ENCODE measurements at places on chromosomes 7 and 10.

GRCh38 chr7:5591278-5591874 lies 167.7 kb upstream of the TNRC18 start:
- DNase-seq, result no peak

- DNase-seq, result no peak
These were observed 185.9 kb downstream of the DPY19L1 start for GRCh38 chr7:34851431-34851830.

DNA sequence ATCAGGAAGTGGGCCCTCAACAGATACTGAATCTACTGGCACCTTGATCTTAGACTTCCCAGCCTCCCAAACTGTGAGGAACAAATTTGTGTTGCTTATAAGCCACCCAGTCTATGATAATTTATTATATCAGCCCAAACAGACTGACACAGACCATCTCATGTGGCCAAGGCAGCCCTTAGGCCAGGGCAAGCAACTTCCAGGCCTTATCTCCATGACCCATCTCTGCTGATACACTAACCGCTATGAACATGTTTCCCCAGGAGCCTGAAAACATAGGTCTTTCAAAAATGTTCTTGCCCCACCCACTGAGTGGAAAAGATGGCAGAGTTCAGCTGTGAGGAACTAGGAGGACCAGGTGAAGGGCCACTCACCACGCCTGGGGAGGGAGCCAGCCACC lies 3.2 kb upstream of the BLOC1S2 start:
- no peak for DNase-seq

GRCh38 chr10:95168694-95169093 lies 25.3 kb upstream of the ACSM6 start:
- no peak for DNase-seq

DNA sequence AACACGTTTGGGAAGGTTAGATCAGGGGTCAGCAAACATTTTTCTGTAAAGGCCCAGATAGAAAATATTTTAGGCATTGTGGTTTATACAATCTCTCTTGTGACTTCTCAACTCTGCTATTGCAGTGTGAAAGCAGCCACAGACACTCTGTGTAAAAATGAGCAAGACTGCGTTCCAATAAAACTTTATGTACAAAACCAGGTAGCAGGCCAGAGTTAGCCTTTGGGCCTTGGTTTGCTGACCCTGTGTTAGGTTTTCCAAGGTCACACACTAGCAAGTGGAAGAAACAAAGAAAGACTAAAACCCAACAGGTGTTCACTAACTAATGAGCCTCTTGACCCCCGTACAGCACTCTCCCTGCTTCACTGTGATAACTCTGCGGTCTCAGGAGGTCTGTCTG lies 14.9 kb upstream of the PAXIP1 start:
- DNase-seq, result no peak

DNA sequence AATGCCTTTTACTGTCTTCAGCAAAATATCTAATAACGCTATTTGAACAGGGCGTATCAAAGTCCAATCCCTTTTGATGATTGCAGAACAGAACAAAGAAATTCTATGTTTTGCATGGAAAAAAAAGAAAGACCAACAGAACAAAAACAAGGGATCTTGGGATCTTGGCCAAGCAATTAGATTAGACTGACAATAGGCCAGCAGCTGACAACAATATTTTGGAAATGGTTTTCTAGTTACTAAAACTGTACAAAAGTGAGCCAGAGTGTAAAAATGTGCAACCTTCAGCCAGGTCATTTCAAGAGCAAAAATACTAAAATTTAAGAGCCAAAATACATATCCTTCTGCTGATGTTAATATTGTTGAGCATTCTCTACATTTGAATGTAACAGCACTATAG lies 716.5 kb upstream of the KCND2 start:
- DNase-seq, result no peak

DNA sequence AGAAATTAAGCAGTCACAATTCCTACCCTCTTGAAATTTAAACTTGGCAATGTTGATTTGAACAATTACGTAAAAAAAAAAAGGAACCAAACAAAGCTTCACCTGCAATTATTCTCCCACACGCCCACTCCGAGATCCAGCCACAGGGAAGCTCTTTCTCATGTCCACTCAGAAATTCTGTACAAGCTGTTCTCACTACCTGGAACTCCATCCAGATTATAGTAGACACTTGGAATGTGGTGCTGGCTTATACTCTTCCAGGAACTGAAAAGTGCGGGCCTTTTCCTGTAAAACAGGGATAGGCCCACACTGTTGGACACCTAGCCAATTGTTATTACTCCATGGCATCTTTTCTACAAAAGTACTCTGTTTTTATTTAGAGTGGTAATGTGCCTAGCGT lies 20.3 kb upstream of the TOMM7 start:
- DNase-seq, result no peak

- DNase-seq, result no peak
These were observed 111.4 kb downstream of the SRPK2 start for GRCh38 chr7:105277341-105277740.

- no peak for DNase-seq
These were observed 114.0 kb upstream of the HGF start for GRCh38 chr7:81883801-81884393.

GRCh38 chr7:51268859-51269258 lies 47.8 kb downstream of the COBL start:
- DNase-seq, result no peak

DNA sequence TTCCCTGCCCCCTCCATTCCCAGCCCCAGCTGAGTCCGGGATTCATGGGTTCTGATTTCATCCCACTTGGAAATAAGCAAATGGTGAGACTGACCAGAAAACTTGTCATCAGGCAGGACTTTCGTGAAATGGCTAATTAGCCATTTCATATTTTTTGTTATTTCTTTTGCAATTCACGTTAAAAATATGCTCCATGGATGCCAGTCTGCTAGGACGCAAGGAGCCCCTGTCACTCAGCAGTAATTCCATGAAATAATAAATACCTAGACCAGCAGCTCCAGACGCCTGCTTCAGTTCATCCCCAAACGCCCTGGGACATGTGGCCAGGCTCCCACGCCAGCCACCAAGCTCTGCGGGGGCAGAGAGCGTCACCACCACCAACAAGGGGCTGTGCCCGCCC lies 111.0 kb downstream of the TRIL start:
- DNase-seq, result no peak

DNA sequence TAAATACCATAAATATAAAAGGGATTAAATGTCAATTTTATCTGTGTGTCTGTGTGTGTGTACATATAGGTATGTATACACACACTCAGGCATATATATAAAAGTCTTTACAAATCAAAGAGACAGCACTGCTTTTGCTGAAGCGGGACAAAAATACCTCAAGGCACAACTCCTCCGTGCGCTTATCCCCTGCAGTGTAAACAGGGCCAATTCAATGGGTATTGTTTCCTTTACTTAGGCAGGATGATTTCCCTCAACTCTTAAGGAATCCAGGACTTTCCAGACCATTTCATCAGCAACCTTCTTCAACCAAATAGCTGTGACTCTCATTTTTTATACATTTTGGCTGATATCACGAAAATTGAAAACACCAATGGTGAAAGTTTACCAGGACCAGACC lies 227.7 kb downstream of the CRPPA start:
- no peak for DNase-seq

DNA sequence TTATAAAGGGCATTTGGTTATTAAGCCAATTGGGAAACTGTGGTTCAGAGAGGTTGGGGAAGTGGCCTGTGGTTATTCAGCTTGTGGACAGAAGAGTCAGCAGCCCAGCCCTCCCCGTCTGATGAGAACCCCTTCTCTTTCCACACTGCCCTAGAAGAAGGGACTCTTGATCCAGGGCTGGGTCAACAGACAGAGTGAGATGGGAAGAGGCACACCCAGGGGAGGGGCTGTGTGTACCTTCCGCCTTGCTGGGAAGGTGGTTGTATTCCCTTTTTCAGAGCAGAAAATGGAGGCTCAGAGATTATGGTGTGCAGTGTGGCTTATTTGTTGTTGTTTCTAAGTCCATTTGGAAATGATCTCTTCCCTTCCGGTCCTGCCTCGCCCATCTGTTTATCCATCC lies 103.4 kb downstream of the GRK5 start:
- DNase-seq, result no peak

DNA sequence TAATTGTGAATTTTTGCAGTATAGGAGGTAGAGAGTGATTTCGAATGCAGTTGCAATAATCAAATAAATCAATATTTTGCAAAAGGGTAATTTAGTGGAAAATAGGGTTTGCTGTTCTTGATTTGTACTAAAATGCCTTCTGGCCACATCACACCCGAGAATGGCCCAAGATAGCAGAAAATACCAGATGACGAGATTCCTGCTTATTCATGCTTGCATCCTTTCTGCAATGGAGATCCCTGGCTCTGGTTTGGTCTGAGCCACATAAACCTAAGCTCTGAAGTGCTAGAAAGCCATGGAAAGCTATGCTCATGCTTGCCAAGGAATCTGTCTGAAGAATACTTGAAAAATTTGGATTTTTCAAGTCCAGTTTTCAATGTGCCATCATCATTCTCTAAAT lies 634.2 kb upstream of the COBL start:
- DNase-seq, result no peak

- no peak for DNase-seq
These were observed 32.3 kb downstream of the FAM241B start for GRCh38 chr10:69662173-69662877.

- DNase-seq, result no peak
These were observed 84.0 kb upstream of the SMNDC1 start for GRCh38 chr10:110388687-110389052.

GRCh38 chr10:31030260-31030659 lies 1.4 kb downstream of the ZNF438 start:
- no peak for DNase-seq

- DNase-seq, result no peak
These were observed 414.0 kb upstream of the MKI67 start for GRCh38 chr10:128540128-128540762.

GRCh38 chr7:155360495-155361345 lies 63.0 kb downstream of the INSIG1 start:
- DNase-seq, result no peak

DNA sequence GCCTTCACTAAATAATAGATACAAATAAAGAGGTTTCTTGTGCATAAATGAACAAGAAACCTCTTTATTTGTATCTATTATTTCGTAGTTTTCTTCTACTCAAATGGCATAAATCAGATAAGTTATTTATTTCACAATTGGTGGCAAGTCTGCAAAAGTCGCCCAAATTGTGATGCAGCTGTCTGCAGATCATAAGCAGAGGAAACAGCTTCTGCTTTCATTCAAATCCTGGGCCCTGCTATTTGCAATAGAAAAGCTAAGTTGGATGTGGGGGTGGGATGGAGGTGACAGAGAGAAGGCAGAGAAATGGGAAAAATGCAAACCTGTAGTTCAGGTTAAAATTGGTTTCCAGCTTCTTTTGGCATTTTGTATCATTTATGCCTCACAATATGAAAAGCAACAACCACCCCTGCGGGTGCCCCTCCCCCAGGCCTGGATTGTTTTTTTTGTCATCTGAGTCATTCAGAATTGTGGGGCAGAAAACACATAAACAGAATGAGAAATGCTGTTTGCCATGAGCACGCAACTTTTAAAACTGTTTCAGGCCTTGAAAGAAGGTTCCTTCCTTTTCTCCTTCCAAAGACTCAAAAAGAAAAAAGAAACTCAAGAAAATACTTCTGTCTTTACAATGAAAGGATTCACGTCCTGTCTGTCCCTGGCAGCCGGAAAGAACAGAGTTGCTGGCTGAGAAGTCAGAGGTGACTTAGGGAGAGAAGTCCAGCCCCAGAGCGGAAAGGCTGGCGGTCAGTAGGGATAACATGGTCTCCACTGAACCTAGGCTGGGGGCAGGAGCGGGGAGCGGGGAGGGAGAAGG lies 132.9 kb downstream of the BAMBI start:
- no peak for DNase-seq

GRCh38 chr7:82507365-82507975 lies 63.9 kb upstream of the CACNA2D1 start:
- DNase-seq, result no peak

DNA sequence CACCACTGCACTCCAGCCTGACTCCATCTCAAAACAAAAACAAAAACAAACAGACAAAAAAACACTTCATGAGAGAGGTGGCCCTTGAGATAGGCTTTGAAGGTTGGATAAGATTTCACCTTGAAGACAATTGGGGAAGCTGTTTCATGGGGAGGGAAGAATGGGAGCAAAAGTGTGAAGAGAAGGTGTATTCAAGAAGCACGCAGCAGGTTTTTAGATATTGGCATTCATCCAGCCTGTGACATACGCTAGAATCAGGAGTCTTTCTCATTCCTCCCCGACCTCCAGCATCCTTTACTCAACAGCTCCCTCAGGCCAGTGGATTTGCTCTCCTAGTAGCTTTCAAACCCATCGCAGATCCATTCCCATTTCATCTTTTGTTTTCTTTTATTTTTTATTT lies 116.3 kb upstream of the FAM171A1 start:
- no peak for DNase-seq

DNA sequence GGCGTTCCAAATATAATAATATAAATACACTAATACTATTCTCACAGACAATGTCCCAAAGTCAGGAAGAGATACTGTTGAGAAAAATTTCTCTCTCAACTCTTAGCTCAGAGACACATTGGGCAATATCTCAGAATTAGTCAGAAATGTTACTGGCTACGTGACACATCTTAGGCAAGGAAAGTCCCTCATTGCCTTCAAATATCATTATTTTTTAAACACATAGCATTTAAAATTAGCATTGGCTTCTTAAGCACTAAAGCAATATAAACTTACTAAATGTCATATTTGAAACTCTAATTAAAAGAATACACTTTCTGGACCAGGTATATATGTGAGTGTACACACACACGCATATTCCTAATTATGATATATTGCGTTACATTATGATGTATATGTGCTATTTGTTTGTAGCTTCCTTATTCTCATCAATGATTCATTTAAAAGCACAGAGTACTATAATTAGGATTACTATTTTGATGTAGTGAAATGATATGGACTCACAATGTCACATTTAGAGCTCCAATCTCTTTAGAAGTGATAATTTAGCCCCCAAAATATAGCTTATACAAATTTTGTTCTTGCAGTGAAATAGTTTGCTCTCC lies 255.8 kb downstream of the TWIST1 start:
- DNase-seq, result peak; percentile 4

DNA sequence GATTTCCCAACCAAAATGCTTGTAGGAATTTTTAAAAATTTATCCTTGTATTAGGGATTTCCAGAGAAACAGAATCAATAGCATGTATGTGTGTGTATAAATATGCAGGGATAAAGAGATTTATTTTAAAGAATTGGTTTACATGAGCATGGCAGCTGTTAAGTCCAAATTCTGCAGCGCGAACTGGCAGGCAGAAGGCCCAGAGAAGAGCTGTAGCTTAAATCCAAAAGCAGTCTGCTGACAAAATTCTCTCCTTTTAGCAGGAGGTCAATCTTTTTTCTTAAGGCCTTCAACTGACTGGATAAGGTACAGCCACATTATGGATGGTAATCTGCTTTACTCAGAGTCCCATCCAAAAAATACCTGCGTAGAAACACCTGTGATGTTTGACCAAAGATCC lies 42.0 kb downstream of the PRR15 start:
- DNase-seq, result no peak

DNA sequence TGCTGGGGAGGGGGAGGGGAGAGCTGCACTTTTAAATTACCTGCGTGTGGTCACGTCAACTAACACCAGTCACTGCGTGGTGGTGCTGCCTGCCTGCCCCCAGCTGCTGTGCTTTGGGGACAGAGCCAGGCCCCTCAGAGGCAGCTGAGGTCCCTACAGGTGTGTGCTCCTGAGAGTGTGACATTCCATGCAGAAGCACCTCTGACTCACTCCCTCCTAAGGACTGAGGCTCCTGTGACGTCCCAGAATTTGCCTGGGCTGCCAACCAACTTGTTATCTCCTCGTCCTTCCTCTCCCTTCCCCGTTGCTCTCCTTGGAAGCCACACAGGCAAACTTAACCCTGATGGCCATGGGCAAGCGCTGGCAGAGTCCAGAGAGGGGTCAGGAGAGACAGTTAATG lies 563.0 kb downstream of the PARD3 start:
- no peak for DNase-seq
